ENCODE measurements at places on chromosomes 7 and 10.

DNA sequence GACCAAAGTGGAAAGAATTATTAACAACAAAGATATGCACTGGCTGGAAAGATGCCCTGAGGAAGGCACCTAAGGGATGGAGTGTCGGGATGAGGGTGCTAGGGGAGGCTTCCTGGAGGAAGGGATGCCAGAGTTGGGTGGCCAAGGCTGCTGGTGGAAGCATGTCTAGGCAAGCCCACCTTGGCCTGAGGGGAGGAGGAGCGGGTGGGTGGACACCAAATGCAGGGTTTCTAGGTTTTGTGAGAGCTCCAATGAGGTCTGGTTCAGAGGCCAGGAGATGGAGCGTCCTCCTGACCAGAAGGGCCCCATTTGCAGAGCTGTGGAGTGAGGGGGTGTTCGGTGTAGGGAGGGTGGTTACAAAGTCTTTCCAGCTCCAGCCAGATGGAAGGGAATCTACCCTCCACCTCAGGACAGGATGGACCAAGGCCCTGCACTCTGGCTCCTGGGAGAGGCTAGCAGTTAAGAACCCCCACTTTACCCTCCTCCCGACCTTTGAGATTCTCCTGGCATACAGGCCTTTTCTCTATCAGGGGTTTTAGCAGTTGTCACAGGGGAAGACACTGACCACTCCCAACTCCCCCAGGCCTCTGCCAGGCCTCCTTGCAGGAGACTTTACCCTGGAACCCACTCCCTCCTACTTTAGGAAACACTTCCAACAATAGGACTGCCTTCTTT lies 3.0 kb upstream of the DDIT4 start:
- no peak for DNase-seq

DNA sequence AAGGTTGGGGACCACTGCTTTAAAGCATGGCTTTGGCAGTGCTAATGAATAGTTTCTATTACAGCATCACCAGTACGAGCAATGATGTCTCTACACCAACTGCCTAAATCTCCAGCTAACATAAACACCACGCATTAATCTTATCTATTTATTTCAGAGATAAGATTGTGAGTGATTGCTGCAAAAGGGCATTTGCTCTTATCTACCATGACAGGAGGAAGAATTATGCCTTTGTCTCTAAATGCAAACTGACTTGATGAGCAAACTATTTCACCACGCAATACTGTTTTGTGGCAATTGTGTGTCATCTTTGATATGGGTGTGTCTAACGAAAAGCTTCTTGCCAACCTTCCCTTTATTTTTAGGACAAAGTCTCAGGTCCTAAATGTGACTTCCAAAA lies 684.9 kb downstream of the SORCS1 start:
- no peak for DNase-seq

DNA sequence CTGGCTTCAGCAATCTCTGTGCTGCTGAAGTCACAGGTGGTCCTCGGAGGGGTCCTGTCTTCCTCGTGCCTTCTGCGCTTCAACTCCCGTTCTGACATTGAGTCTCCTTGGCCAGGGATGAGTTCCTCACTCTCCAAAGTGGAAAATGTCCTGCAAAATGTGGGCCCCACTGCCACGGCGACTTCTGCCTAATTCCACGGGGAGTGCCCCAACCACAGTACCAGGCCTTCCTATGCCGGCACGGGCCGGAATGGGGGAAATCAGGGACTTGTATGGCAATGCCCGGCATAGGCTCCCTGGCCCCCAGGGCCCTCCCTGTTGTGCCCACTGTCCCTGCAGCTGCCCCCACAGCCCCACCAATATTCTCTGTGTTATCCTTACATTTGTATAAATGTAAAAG lies 420.5 kb downstream of the TCERG1L start:
- DNase-seq, result no peak

- no peak for DNase-seq
Observed at GRCh38 chr7:72336382-72336631, 75.8 kb downstream of the CALN1 start.

- no peak for DNase-seq
Observed at GRCh38 chr7:44638611-44639557, 32.5 kb downstream of the OGDH start.

- no peak for DNase-seq
Observed at GRCh38 chr10:31072451-31072850, 40.8 kb upstream of the ZNF438 start.

DNA sequence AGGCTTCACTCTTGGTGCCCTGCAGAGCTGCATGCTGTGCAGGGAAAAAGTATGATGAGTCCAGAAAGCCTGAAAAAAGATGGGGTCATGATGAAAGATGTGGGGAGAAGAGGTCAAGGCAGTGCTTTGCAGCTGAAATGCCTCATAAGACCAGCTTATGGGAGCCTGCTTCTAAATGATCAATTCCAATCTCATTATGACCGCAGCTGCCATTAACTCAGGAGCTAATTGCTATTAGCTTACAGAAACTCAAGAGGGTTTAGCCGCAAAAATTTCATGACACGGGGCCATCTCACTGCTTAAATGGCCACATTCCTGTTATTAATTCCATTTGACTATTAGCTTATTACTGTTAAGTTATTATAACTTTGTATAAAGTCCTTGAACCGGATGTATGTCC lies 502.9 kb upstream of the ZMIZ1 start:
- no peak for DNase-seq

GRCh38 chr10:57849691-57850357 lies 417.9 kb downstream of the IPMK start:
- no peak for DNase-seq

DNA sequence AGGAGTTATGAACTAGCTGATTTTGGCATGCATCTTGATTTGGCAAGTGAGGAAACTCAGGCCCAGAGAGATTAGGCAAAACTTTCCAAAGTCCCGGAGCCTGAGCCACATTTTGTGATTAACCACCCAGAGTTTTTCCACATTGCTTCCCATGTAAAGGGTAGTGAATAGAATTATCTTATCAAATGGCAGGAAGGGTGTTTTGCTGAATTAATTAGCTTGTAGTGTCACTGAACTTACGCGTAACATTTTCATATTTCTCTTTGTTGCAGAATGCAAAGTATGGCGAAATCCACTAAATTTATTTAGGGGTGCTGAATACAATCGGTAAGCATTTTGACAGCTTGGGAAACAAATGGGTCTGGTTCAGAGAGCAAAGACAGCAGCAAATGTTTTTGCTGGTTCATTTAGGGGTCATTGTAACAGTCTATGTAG lies 176.2 kb downstream of the ST7 start:
- no peak for DNase-seq

GRCh38 chr10:71737001-71737833 lies 17.6 kb upstream of the C10orf105 start:
- no peak for DNase-seq
